ENCODE measurements at places on chromosomes 1 and 21. TPM values are rescaled to one million over a fixed set of nuclear protein-coding genes. Genes with fewer than 3 reads are reported as not detected.

GRCh38 chr1:162956922-162957321 is 95.9 kb upstream of the CCDC190 start:
- no peak for DNase-seq

GRCh38 chr1:3558036-3558726 is 53.1 kb downstream of the MEGF6 start:
- DNase-seq, result no peak

Gene FMO2
- 165 TPM for total RNA-seq

DNA sequence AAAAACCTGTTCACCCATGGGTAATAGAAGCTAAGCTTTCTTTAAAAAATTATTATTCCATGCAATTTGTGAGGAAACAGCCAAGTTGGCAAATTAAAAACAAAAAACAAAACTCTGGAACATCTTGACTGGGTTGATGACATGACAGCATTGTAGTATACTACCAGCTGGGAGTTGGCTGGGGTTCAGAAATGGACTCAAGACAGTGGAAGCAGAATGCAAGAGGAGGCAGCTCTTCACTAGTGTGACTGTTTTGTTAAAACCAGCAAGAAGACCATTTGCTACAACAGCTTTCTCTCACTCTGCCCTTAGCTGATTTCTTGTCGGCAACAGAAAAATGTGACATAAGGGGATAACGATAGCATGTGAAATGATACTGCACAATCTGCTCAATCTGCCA is 1298.9 kb upstream of the ADGRL4 start:
- DNase-seq, result peak; percentile 11

DNA sequence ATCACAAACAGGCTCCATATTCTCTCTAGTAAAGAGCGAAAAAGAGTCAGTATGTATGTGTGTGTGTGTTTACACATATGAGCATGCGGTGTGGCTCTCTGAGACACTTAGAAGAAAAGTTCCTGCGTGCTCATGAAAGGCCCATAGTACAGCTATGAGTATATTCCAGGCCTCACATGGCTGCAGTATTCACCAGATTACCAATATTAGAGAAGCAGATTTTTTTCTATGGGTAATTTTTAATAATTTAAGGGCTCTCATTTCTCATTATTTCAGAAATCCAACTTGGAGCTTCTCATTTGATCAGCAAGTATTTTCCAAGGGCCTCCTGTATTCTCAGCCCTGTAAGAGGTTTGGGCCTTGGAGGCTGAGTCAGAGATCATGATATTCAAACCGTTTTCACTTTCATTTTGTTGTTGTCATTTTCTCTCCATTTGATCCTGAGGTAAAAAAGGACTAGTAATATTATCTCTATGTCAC is 232.9 kb upstream of the SGIP1 start:
- no peak for DNase-seq

Gene RCOR3
- 102 TPM for total RNA-seq

Gene OR14I1
- total RNA-seq, result not detected

DNA sequence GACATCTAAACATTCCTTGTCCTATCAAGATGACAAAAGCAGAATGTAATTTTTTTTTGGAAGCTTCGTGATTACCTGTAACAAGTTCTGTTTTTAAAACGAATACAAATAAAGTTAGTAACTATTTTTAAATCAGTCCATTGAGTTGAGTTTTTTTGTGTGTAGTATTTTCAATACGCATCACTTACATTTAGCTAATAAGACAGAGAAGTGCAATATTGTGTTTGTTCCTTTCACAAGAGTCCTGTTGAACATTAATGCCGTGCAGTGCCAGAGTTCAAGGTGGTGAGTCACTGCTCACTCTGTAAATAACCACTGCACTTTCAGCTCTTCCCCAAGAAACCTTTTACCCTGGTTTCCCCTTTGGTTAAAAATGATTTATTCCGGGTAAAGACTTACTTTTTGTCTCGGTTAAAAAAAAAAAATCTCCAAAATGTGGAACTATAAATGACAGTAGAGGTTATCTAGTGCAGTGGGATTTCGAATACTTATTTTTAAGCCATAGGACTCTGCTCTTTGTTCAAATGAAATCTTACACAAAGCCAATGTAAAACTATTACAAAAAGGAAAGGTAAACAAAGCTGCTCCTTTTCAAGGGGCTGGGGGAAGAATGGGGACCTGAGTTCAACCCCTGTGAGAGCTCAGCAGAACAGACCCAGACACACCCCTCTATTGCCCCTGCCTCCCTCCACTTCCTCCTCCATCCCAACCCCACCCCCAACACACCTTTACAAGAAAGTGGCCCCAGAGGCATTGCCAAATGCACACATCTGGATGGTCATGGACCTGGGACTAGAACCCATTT is 14.8 kb upstream of the NCMAP start:
- DNase-seq, result no peak

- no peak for DNase-seq
Measured at GRCh38 chr1:169874229-169874628, 19.5 kb downstream of the SCYL3 start.

Gene CD160
- 0.63 TPM for total RNA-seq

- DNase-seq, result no peak
Measured at GRCh38 chr1:44919400-44919799, 67.0 kb downstream of the EIF2B3 start.

DNA sequence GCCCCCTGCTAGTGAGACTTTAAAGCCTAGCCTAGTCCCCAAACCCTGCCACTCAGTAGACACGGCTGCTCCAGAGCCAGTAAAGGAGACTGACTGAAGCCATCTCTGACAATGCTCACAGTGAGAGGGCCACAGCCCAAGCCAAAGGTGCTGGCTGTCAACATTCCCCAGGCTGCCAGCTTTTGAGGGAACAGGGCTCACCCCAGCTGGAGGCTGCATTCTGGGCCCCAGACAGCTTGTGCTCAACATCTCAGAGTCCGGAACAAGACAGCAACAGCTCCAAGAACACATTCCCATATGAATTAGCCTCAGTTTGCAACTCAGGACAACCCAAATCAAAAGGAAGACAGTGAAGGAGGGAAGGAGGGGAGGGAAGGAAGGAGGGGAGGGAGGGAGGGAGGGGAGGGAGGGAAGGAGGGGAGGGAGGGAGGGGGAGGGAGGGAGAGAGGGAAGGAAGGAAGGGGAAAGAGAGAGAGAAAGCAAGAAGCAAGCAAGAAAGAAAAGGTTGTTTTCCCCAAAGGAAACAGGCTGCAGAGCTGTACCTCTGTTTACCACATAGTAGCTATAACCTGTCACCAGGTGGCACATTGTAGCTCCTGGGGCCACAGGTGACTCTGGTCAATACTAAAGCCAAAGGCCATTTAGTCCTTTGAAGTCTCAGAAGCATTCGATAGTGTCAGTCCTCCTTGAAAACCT is 5.4 kb downstream of the ARTN start:
- DNase-seq, result peak; percentile 71

GRCh38 chr1:180230791-180231505 is 884 bp downstream of the LHX4 start:
- DNase-seq, result peak; percentile 66

DNA sequence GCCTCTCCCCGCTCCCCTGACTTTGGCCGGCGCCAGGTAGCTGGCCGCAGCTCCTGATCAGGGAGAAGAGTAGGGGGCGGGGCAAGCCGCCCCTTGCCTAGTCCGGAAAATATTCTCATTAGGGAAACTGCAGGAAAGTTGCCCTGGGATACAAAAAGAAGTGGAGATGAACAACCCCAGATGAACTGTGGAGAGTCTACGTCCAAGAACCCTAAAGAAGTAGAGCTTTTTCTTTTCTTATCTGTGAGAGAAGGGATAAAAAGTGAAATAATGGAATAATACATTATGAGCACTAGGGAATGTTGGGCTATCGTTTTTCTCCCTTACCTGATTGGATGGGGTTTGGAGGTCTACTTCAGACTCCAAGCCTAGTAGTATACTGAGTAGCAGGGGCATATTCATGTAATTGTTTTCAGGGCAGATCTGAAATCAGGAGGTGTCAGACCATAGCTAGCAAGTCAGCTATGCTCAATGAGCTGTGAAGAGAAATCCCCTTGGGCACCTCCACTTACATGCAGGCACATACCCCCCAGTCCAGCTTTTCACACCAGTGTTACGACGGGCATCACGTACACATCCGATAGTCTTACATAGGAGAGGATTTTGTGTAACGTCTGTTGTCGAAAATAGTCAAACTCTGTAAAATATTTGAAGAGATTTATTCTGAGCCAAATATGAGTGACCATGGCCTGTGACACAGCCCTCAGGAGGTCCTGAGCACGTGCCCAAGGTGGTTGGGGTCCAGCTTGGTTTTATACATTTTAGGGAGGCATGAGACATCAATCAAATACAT is 1.7 kb upstream of the DUSP10 start:
- no peak for DNase-seq

DNA sequence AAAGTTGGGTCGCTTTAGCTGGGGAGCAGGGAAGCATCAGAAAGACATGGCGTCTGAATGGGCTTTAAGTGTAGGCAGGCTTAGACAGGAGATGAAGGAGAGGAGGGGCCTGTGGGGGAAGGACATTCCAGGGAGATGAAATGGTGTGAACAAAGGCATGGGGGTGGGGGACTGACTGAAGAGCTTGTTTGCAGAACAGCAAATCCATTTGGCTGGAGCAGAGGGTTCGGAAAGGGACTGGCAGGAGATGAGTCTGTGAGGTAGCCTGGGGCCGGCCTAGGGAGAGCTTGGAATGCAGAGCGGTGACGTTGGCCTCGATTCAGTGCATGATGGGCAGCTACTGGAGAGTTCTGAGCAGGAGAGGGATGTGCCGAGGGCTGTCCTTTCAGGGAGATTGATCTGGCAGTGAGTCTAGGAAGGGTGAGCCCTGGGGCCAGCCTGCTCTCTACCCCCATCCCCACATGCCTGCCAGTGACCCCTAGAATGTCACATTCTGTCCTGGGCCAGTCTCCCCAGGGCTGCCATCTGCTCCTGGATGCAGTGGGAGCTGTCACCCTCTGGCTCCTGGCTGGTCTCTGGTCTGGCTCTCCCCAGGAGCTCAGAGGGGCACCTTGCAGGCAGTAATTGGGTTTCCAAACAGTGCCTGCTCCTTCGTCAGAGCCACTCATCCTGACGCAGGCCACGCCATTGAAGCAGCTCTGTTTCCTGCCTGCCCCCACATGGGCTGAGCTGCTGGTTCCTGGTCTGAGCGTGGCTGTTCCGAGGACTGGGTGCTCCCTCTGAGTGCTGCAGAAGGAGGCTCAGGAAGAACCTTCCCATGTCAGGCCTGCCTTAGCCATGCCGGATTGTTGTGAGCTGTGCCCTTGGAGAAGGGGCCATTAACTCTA is 22.3 kb upstream of the TMEM222 start:
- DNase-seq, result peak; percentile 89

DNA sequence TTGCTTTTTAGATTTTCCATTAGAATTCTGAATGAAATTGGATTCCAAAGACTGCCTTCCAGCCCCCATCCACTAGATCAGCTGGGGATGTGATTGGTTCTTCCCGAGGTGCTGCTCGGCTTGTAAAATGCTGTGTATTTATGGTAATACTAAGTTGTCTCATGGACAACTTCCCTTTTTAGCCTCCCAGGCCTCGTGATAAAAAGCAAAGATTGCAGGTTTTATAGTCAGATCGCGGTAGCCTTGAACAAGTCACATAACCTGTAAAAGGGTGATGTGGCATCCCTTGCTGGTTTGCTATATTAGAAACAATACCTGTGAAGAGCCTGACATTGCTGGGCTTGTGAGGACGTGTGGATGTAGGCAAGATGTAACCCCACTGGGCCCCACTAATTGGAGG is 10.4 kb downstream of the MUL1 start:
- no peak for DNase-seq

- peak; percentile 54 for DNase-seq
Measured at GRCh38 chr1:231949277-231950091, 322.9 kb downstream of the DISC1 start.

GRCh38 chr21:42474043-42474831 is 21.8 kb downstream of the RSPH1 start:
- no peak for DNase-seq

Gene SPRR2F
- total RNA-seq, result not detected

- peak; percentile 84 for DNase-seq
Measured at GRCh38 chr1:22814176-22815042, 103.8 kb downstream of the EPHB2 start.

DNA sequence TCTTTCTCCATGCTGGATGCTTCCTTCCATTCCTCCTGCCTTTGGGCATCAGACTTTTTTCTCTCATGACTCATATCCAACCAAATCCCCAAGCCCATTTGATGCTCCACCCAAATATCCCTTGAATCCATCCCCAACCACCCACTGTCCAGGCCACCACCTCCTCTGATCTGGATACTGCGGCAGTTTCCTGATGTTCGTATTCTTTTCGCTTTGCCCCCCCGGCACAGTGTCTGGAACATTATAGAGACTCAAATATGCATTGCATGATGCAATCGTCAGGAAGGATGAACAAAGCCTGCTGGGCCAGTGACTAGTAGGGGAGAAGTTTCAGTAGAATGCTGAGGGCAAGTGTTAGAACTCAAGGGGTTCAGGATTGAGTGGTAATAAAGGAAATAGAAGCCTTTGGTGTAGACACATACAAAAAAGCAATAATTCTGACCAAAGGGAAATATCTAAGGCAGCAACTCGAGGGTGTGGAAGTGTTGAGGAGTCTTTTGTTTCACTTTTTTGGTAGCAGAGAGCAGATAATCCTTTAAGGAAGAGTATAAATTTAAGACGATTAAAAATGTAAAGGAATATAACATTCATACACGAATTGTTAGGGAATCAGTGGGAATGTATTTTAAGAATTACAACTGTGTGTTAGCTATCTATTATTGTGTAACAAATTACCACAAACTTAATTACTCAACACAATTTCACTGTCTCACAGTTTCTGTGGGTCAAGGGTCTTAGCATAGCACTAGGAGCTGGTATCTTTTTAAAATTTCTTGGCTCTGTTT is 7.5 kb downstream of the S100A11 start:
- no peak for DNase-seq

Gene OR2T11
- total RNA-seq, result not detected

DNA sequence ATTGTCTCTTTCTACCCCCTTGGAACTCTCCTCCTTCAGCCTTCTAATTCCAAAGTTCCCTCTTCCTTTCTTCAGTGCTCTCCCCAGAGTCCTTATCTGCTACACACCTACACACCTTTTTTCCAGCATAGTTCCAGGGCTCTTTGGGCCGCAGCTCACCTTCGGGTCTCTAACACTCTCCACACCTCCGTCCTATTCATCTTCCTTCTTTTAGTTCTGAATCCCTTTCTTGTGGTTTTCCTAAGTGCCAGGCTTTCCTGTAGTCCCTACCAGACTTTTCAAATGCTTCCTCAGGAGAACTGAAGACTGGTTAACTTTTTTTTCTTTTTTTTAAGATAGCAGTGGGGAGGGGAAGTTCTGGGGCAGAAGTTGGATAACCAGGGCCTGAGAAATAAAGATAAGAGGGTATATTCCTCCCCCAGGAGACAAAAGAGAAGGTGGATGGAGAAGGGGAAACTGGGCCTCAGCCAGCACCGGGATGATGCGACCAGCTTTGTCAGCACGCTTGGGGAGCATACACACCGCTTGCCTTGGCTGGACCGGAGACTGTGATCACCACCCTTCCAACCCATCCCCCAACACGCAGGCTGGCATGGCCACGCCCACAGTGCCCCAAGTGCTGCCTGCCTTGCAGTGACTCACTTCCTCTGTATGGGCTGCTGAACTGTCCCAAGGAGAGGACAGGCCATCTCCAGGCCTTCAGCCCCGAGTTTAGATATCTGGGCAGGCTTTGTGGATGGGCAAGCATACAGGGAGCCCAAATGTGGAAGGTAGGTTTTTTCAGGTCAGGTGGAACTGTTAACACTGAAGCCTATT is 2.5 kb upstream of the CERS2 start:
- peak; percentile 30 for DNase-seq

Measured in lung (tissue), 17 donors.